NCI-H748 treated with DMSO at 0.1 percent for 48 hours (cell line): ENCODE measurements at places on chromosomes 4 and X.

DNA sequence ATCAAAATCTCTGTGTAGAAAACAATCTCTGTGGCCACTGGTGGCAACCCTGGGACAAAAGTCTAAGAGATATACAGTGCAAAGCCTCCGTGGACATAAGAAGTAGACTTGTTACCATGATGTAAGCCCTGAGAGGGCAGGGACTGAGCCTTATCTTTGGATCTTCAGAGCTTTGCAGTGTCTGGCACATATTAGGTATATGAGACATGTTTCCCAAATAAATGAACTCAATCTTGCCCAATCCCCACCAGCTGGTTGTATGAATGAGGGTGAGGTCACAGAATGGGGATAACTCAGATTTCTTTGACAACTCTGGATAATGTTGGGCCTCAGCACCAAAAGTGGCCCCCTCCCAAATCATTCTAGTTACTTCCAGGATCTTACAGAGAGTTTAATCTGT lies 511.4 kb upstream of the DIPK2B start:
- no peak for DNase-seq

DNA sequence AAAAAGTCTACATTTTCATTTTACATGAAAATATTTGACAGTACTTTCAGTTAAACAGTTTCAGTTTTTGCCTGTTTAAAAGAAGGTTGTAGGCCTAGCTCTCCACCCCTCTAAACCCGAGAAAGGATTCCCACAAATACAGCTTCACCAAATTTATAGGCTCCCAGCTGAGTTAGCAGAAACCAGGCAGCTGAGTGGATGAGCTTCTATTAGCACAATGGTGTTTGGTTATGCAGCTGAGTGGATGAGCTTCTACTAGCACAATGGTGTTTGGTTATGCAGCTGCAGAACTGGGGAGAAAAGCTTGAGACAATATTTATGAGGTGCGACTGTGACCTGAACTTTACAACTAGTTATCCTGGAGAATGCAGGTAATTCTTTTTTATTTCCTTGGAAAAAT lies 36.6 kb upstream of the PAQR3 start:
- DNase-seq = no peak

- no peak for DNase-seq
Measured at GRCh38 chrX:6708676-6709380, 173.9 kb upstream of the VCX3A start.

DNA sequence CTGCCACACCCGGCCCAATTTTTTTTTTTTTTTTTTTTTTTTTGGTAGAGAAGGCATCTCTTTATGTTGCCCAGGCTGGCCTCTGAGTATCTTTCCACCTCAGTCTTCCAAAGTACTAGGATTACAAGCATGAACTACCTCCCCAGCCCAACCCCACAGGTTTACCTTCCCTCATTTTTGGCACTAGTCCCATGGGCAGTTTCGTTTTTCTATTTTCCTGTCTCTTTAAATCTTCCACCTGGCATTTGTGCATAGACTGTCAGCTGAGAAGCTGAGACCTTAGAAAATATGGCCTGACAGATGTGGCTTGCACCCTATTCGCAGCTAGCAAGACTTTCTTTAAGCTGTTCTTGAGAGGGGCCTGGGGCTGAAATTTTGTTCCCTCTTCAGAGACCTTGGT lies 27.9 kb downstream of the TNIP2 start:
- no peak for DNase-seq

DNA sequence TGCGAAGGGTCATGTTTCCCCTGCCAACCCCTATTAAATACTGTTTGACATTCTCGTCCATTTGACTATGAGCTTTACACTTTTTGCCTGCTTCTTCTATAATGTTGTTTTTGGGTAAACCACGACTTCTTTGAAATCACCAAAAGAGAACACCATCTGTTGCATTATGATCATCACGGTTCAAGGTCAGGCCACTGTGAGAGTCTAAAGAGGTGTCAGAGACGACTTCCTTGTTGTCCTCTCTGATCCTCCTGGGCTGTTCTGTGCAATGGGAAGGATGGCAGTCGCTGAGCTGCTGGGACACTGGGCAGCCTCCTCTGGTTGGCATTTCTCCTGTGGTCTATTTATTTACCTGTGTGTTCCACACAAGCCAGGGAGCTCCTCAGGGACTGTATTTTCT lies 137.5 kb downstream of the RASL11B start:
- DNase-seq = no peak

DNA sequence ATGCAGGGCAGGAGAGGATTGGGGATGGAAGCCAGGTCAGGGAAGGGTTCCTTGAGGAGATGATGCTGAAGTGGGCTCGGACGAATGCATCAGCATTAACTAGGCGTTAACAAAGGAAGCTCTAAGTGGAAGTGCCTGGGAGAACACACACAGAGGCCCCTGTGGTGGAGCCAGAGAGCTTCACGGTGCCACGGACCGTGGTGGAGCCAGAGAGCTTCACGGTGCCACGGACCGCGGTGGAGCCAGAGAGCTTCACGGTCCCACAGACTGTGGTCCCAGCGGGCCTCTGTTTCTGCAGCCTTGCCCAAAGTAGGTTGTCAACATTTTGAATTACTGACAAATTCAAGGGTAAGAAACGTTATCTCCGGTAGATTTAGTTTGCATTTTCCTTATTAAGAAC lies 48.3 kb downstream of the TRIML2 start:
- no peak for DNase-seq

DNA sequence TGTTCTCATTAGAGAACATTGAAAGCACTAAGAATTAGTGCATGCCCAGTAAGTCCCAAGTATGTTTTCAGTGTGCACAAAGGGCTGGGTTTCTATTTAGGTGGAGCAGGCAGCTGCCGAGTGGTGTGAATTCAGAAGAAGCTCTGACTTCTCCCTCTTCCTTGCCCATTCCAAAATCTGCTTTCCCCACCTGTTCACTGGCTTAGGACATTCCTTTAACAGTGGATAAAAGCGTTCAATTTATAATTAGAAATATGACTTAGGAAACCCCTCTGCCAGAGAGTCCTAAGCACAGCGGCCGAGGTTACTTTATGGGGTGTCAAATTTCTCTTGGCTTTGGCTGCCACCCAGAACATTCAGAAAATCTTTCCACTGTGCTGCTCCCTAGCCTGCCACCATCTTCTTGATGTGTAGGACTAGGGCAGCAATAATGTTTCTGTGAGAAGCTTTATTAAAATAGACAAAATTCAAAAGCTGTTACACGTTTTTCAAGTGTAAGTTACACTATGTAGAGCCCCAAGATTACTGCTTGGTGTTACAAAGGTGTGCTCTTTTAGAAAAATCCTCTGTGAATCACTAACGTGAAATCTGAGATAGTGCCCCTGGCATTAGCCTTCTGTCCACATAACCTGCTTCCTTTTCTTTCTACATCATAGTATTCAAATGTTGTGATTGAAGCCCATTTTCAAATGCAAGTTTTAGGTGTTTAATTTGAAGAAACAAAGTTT lies 191.6 kb upstream of the ANKRD50 start:
- peak; percentile 60 for DNase-seq

DNA sequence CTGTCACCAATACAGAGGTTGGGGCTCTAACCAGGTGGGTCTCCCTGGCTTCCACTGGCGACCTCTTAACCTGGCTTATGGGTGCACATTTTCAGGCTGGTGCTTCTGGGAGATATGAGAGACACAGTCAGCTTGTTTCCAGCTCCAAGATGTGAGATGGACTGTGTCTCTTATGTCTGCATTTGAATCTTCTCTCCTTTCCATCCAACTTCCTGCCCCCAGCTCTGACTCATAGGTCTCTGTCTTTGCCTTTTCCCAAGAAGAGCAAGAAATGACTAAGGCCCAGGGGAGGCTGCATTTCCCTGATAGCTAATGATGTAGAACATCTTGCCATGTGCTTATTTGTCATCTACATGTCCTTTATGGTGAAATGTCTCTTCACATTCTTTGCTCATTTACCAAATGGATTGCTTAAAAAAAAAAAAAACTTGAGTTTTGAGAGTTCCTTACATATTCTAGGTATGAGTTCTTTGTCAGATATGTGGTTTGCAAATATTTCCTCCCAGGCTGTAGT lies 3.2 kb upstream of the UXT start:
- no peak for DNase-seq

GRCh38 chr4:93828995-93829819 lies 654 bp downstream of the ATOH1 start:
- no peak for DNase-seq

DNA sequence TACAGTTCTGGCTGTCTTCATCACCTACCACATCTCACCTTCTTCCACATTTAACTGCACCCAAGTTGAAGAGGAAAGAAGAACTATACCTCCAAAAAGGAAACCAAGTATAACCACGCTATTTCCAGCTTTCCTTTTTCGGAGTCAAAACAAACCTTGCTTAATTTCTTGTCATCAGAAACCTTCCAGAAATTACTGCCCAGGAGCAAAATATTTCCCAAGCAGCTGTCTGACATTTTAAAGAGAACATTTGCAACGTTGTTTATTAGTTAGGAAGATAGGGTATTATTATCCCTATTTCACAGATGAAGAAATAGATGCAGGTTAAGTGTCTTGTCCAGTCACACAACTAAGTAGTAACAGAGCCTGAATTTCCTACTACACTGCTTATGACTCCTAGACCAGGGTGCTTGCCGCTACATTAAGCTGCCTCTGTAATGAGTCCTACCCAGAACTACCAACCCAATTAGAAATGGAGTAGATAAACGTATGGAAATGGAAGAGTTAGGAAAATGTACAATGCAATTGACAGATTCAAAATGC lies 2.2 kb upstream of the ACSL4 start:
- no peak for DNase-seq

DNA sequence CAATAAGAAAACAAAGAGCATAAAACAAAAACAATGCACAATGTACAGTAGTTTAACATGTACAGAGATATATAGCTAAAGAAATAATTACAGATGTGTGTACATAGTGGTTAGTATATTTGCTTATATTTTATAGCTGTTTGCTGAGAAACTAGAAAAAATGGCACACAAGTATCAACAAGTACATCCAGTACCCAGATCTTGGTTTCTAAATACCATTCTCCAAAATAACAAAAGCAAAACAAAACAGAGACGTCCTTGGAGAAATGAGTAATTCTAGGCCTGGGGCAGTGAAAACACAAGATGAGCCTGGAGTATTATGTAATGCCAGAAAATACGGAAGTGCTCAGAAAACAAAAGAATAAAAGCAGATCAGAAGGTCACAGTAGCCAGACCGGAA lies 189.6 kb downstream of the TMEM47 start:
- no peak for DNase-seq

- no peak for DNase-seq
Measured at GRCh38 chr4:98935633-98936032, 6.7 kb upstream of the EIF4E start.
